Femur (tissue), 1 donor: ENCODE measurements at places on chromosomes 5 and 9.

GRCh38 chr5:170636206-170636605 is 132.4 kb downstream of the KCNIP1 start:
- peak; percentile 13 for DNase-seq

- DNase-seq = no peak
Measured at GRCh38 chr5:71471193-71471592, 15.7 kb downstream of the BDP1 start.

- no peak for DNase-seq
Measured at GRCh38 chr5:135739383-135739981, 95.0 kb upstream of the SLC25A48 start.

GRCh38 chr9:113488490-113488889 is 25.0 kb downstream of the RGS3 start:
- DNase-seq = no peak

GRCh38 chr5:153404747-153405146 is 85.7 kb upstream of the GRIA1 start:
- peak; percentile 22 for DNase-seq

DNA sequence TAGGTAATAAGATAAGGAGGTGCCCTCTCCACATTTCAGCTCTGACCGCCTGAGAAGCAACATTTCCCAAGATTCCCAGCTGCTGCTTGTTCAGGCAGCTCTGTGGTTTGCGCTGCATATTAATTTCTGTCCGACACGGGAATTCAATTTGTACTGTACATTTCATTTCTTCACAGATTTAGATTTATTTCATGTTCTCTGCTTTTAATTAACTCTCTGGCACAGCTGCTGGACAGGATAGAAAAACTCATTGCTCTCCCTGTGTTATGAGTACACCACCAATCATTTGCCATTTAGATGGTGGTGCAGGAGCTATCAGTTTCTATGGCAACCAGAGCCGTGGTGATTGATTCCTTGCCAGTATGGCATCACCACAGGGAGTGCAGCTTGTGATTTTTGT is 558.5 kb downstream of the DMRTA1 start:
- no peak for DNase-seq

- DNase-seq = no peak
Measured at GRCh38 chr5:175471196-175471595, 7.2 kb upstream of the SFXN1 start.

DNA sequence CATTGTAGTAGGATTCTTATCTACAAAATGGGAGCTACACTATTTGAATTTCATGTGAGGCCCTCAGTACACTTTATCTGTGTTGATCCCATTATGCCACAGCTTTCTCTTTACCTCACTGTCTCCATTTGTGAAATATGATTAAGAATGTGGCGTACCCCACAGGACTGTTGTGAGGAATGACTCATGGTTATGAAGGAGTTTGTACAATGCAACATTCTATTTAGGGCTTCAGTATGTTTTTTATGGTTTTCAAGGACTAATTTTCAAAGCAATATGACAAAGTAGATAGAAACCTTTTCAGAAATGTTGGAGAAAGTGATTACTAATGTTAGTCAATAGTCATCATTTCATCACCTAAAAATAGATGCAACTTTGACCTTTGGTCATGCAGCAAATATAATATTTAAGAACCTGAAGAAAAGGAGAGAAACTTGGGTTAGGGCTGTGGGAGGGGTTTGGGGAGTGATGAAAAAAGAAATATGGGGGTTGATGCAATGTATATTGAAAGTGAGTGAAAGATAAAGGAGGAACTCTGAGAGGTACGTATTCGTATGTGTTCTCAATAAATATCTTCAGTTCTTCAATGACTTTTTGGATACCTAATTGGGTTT is 53.7 kb upstream of the PIP5K1B start:
- DNase-seq = no peak
